ENCODE measurements at places on chromosomes 12 and 14. TPM values are rescaled to one million over a fixed set of nuclear protein-coding genes. Genes with fewer than 3 reads are reported as not detected.

Gene SLC25A47
- 0.04 TPM for polyA plus RNA-seq

Gene TAS2R46
- polyA plus RNA-seq: not detected

Gene OAS2
- 5.4 TPM for polyA plus RNA-seq

Gene MIP
- polyA plus RNA-seq: not detected

Gene SRSF9
- 256 TPM for polyA plus RNA-seq

Gene KERA
- not detected for polyA plus RNA-seq

Gene C14orf132
- polyA plus RNA-seq: 32.2 TPM

Gene AEBP2
- polyA plus RNA-seq: 52.2 TPM

Gene PRB2
- polyA plus RNA-seq: not detected

Data from renal pelvis (tissue), 12 donors.